Stimulated activated CD8-positive, alpha-beta memory T cell treated with anti-CD3 and anti-CD28 coated beads, Interleukin-2, amount 100 ng/mL, for 1 hour (primary cell): ENCODE measurements at places on chromosomes 5 and 9.

DNA sequence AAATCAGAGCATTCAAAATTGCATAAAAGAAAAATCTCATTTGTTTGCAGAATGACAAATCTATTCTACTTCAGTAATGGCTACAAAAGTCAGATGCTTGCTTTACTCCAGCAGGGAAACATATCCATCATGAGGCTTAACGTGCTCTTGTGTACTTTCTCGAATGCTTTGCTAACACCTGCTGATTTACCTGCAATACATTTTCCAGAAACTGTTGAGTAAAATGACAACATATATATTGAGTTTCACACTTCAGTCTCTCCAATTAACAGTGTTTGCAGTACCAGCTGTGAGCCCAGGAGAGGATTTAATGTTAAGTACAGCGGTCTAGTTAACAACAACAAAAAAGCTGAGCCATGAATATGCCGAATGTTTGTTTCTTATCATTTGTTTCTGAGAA lies 391.5 kb upstream of the SMC2 start:
- no peak for DNase-seq

- no peak for DNase-seq
Observed at GRCh38 chr9:84953252-84953773, 283.8 kb downstream of the NTRK2 start.

DNA sequence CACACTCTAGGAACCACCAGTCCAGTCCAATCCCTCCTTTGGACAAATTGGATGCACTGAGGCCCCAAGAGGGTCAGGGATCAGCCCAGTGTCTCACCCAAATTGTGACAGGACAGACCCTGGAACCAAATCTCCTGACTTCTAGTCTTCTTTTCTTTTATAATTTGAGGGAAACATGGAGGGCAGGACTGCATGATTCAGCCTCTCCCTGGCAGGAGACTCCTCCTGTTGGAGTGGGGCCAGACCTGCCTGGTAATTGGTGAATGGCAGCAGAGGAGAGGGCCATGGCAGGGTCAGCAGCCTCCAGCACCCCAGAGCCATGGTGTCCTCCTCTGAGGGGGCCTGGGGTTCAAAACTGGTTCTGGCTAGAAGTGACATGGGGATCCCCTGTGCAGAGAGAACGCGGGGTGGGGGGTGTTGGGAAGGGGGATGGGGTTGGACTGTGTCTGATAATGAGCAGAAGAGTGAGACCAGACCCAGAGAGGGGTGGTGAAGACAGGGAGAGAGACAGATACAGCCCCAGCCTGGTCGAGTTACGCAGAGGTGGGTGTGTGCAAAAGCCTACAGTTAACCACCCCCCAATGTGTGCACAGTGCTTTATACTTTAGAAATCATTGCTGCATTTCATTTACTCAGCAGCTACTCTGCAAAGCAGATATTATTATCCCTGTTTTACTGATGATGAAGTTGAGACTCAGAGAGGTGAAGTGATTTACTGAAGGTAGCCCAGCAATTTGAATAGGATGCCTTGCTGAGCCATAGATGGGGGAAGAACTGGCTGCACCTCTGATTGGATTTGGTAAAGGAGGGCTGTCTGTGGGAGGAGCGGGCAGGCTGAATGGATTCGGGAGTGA lies 3.8 kb upstream of the SYNPO start:
- no peak for DNase-seq

GRCh38 chr5:152439791-152440190 lies 34.7 kb upstream of the NMUR2 start:
- DNase-seq: no peak

- DNase-seq: no peak
Observed at GRCh38 chr5:52886206-52886605, 98.5 kb downstream of the ITGA1 start.
